ENCODE measurements at places on chromosomes 7 and 10.
A peak's percentile ranks its signal among the peaks of the same experiment; 100 is the strongest.

DNA sequence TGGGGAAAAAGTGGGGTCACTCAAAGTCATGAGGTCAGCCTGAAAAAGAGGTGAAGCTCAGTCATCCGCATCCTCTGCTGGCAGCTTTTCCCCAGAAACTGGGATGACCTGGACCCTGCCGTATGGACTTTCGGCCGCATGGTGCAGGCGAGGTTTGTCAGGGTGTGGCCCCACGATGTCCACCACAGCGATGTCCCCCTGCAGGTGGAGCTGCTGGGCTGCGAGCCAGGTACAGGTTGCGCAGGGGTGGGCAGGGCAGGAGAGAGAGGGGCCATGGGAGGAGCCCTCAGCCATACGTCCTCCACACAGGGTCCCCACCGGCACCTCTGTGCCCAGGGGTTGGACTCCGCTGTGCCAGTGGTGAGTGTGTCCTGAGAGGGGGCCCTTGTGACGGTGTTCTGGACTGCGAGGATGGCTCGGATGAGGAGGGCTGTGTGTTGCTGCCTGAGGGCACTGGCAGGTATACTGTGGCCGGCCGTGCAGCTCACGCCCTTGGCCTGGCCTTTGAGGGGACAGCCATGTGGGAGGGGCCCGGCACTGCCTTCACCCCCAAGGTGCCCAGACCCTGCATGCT lies 23.0 kb upstream of the ZNF467 start:
- no peak for DNase-seq

- no peak for DNase-seq
These were observed 1084.2 kb downstream of the KCNMA1 start for GRCh38 chr10:76553263-76554032.

DNA sequence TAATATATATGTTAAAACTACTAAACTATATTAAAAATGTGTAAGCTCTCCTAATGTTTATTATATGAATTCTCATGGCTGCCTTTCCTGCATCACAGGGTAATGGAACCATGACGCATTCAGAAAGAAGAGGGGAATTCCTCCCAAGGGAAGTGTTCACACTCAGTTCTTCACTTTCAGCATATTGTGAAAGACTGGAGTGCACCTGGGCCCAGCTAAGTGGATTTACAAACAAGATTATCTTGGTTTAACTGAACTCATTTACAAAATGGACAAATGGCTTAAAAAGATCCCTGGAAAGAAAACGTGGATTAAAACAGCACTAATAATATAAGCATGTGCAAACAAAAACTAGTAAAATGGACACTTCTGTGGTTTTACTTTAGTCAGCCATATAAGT lies 149.8 kb downstream of the DOCK4 start:
- peak; percentile 78 for DNase-seq

DNA sequence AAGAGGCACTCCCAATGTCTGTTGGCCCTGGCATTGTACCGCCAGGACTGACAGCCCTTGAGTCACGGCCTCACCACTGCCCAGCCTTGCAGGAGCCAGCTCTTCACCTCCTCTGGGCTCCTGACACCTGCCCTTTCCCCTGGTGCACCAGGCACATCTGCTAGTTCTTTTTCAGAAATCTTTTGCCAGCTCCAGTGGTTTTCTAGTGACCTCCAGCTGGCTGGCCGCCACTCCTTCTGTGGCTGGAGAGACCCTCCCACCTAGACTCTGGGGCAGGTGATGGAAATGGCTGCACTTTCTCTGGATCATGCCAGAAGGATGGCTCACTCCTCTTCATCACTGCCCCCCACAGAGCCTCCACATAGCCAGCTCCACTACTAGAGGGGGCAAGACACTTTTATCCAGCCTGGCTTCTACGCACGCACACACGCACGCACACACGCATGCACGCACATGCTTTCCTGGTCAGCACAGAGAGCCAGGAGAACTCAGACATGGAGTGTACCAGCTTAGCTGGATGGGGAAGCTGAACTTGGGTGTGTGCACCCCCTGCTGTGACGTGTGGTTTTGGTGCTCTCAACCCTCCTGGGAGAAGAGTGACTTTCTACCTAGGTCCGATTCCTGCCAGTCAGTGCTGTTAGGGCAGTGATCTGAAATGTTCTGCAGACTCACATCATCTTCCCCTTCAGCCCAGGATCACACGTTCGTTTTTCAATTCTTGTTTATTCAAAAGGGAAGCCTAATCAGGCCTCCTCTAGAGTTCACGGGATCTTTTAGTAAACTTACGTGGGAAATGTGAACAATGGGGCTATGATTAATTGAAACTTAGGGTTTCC lies 222.0 kb downstream of the PRPF18 start:
- DNase-seq = no peak

DNA sequence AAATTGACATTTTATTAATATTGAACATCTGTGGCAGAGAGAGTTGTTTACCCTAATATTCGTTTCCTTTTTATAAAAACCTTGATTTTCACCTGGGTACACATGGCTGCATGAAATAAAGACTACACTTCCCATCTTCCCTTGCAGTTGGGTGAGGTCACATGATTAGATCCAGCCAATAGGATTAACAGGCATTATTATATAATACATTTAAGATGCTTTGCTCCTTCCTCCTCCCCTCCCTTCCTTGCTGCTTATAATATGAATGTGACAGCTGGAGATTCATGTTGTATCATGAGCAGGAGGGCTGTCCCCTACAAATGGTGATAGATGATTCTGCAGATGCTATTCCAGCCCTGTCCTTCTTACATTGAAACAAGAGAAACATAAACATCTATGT lies 146.6 kb downstream of the SH2D4B start:
- DNase-seq = peak; percentile 21

GRCh38 chr10:120979435-120980278 lies 128.5 kb downstream of the WDR11 start:
- DNase-seq = peak; percentile 10

GRCh38 chr10:114052255-114052654 lies 8.6 kb downstream of the ADRB1 start:
- no peak for DNase-seq

DNA sequence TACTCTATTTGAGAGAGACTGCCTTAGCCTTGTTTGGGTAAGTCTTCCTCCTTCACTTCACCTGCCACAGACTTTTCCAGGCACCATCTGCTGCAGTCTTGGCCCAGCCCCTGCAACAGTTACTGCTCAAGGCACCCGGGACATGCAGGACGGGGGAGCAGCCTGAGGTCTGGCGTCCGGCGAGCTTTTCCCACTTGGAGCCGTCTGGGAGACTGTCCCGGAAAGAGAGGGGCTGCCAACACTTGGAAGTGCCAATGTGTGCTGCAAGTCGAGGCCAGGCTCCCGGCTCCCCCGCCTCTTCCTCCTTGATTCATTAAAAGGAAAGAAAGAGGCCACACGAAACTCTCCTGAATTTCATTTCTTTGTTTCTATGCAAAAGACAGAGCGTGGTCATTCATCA lies 13.7 kb downstream of the HTRA1 start:
- no peak for DNase-seq

DNA sequence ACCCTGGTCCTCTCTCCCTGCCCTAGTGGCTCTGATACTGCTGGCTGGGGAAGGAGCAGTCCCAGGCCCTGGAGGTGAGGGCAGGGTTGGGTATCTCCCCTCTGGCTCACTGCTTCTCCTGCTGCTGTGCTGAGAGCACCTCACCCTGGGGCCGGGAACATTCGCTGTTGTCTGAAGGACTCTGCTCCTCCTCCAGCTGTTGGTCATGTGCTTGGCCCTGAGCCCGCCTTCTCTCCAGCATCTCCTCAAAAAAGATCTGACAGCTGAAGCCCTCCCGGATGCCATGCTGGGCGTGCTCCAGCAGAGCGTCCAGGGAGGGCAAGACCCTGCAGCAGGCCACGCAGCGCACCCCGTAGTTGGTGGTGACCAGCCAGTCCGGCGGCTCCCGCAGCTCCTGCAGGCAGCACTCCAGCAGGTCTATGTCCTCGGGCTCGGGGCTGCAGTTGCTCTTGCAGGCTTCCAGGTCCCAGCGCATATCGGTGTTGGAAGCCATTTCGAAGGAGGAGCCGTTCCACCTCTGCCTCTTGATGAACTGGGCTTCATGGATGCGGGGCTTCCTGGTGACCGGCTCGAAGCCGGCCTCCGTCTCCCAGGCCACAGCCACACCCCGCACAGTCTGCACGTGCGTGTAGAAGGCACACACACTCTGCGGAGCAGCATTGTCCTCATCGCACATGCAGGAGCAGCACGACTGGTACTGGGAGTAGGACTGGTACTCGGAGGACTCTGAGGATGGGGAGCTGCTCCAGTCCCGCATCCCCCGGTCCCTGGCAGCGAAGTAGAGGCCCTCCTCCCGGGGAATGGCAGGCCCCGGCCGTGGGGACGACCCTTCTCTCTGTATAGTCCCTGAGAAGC lies 2.1 kb downstream of the FAM170B start:
- no peak for DNase-seq

GRCh38 chr7:115850774-115851173 lies 179.8 kb downstream of the TFEC start:
- no peak for DNase-seq

DNA sequence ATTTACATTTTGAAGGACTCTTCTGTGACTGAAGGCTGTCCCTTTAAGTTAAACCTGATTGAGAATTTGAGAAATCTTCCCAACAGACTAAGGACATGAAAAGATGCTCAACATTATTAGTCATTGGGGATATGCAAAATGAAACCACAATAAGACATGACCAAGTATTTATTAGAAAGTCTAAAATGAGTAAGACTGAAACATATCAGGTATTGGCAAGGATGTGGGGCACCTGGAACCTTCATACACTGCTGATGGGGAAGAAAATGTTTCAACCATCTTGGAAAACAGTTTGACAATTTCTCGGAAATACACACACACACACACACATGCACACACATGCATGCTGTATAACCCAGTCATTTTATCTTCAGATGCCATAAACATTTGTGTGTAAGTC lies 132.1 kb upstream of the CDK6 start:
- no peak for DNase-seq

DNA sequence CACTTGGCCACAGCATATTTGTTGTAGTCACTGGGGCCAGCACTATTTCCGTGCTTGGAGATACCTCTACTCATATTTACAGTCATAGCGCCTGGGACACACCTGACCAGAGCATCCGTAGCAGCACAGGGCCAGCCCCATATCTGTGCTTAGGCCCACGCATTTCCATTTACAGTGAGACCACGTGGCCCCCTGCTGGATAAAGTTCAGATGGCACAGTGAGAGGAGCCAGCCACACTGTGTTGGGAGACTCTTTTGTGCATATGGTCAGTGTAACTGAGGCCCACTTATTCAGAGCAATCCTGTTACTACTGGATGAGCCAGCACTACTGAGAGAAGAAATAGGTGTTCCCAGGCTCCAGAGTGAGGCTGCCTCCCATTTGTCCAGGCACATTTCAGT lies 455.3 kb downstream of the REEP3 start:
- peak; percentile 61 for DNase-seq

GRCh38 chr10:132319853-132320653 lies 11.9 kb upstream of the LRRC27 start:
- no peak for DNase-seq

GRCh38 chr7:28784171-28784902 lies 173.8 kb downstream of the TRIL start:
- no peak for DNase-seq

- peak; percentile 38 for DNase-seq
These were observed 225.7 kb upstream of the NPVF start for GRCh38 chr7:25454020-25454419.

- DNase-seq = no peak
These were observed 5.4 kb downstream of the KIF11 start for GRCh38 chr10:92598321-92598720.

GRCh38 chr10:88763441-88763840 lies 3.6 kb downstream of the LIPN start:
- DNase-seq = no peak

- no peak for DNase-seq
These were observed 103.2 kb upstream of the WAC start for GRCh38 chr10:28429573-28430216.

GRCh38 chr10:118035354-118036005 lies 11.3 kb downstream of the RAB11FIP2 start:
- no peak for DNase-seq

DNA sequence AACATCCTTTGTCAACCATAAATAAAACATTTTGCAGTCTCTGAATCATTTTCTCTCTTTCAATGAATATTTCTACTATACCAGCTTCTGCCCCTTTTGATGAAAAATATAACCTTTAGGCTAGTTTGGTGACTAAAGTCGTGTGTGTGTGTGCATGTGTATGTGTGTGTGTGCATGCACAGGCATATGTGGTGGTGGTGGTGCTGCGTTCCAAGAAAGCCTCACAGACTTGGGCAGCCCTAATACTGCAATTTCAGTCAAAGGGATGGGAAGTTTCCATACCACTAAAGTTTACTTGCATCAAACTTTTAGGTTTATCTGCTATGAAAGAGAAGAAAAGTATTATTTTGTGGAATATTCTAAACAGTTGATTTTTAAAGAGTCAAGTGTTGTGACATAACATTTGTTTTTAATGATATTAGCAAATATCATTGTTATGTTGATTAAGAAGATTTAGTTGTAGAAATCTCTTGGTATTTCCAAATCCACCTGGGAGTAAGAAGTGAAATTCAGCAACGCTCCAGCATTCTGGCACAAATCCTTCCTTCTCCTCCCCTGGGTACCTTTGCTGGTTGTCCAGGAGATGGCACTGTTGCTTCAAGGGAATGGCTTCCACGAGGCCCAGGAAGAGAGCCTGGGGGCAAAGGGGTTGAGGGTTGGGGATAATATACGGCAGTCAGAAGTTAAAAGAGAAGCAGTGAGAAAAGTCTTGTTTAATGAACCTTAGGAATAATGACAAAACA lies 41.5 kb downstream of the ASB4 start:
- peak; percentile 59 for DNase-seq

DNA sequence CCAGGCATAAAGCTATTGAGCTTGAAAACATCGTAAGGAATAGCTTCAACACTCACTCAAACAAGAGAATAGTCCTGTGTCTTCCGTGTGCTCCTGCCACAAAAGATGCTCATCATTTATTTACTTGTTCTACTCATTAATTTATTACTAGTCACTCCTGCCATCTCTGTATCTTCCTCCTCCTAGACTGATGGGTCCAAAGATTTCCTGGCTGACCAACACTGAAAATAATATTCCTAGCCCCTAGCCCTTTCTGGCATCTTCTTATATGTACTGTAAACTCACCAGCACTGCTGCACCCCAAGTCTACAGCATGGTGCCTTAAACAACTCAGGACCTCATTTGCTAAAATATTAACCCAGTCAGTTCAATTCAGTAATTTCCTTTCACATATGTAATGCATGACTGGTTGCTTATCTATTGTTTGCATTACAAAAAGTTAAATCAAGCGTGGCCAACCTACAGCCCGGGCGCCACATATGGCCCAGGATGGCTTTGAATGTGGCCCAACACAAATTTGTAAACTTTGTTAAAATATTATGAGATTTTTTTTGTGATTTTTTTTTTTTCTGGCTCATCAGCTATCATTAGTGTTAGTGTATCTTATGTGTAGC lies 86.7 kb upstream of the GSDME start:
- no peak for DNase-seq

GRCh38 chr7:158150234-158150633 lies 437.4 kb downstream of the PTPRN2 start:
- DNase-seq = no peak

- DNase-seq = no peak
These were observed 12.8 kb upstream of the LBX1 start for GRCh38 chr10:101241840-101242707.

GRCh38 chr7:132280335-132280734 lies 295.9 kb downstream of the PLXNA4 start:
- no peak for DNase-seq
